ENCODE measurements at places on chromosomes 4 and X.

DNA sequence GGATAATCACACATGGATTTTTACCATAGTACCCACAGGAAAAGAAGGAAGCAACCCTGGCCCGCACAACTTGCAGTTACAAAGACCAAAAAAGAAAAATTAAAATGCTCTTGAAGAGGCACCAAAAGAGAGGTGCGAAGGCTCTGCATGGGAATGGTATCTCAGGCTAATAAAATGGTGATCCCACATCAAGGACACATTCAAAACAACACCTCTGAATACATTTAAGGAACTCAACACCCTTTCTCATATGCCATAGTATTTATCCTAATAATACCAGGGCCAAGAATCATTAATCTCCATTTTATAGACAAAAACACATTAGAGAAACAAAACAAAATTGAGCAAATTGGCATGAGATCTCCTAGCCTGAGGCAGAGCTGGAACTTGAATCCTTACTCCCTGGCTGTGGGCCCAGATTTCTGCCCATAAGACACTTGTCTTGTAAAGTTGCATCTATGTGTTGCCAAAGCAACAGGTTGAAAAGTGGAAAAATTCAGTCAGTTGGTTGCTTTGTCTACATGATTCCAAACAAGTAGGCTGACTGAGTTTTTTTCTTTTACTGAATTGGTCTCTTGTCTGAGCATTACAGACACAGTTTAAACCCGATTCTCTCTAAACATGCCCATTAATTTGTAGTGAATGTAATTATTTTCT, 33.5 kb downstream of the GUCY2F start:
- DNase-seq = no peak

DNA sequence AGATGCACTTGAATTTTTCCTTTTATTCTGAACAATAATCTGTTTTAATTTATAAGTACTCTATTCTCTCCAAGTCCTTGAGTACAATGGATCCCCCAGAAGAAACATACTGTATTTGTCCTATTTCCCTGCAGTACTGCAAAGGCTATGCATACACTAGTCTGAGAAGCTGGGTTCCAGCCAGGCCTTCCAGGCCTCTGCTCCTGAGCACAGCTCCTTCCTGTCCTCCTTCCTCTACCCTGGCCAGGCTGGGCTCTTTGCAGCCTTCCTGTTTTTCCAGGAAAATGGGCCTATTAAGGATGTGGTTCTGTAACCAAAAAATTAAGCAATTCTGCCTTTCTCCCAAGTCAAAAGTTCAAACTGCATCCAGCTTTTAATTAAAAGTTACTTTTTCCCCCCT, 68.0 kb upstream of the STIM2 start:
- no peak for DNase-seq

- DNase-seq = no peak
Measured at GRCh38 chr4:23814996-23815660, 74.7 kb downstream of the PPARGC1A start.

DNA sequence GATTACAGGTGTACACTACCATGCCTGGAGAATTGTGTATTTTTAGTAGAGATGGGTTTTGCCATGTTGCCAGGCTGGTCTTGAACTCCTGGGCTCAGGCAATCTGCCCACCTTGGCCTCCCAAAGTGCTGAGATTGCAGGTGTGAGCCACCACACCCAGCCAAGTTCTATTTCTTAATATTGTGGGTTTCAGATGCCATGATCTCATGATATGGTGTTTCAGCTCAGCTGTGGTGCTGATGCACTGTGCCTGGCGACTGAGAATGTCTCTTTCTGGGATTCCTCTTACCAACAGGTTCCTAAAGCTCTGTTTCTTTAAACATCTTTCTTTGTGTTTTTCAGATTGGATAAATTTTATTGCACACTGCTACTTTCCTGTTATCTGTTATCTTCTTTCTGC, 17.3 kb upstream of the NDUFC1 start:
- DNase-seq = peak; percentile 9

GRCh38 chr4:158461336-158461735, 60.3 kb upstream of the RXFP1 start:
- DNase-seq = no peak

GRCh38 chrX:1483843-1484637, 31.3 kb upstream of the ASMTL start:
- no peak for DNase-seq

DNA sequence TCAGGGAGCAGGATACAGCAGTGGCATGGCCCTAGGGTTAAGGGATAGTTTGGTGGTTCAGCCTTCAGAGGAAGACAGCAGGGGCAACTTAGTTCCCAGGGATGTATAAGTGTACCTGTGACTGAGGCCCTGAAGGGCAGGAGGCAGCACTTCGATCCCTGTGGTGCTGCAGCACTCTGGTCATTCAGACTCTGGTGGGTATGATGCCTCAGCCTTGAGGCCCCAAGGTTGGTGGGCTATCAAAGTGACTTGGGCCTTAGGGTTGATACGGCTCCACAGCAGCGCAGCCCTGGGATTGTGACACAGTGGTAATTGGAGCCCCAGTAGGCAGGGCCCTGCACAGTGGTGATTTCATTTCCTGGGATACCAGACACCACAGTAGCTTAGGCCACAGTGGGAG, 1703.1 kb downstream of the PCDH7 start:
- no peak for DNase-seq

- peak; percentile 29 for DNase-seq
Measured at GRCh38 chr4:101345596-101346350, 1.6 kb downstream of the PPP3CA start.

DNA sequence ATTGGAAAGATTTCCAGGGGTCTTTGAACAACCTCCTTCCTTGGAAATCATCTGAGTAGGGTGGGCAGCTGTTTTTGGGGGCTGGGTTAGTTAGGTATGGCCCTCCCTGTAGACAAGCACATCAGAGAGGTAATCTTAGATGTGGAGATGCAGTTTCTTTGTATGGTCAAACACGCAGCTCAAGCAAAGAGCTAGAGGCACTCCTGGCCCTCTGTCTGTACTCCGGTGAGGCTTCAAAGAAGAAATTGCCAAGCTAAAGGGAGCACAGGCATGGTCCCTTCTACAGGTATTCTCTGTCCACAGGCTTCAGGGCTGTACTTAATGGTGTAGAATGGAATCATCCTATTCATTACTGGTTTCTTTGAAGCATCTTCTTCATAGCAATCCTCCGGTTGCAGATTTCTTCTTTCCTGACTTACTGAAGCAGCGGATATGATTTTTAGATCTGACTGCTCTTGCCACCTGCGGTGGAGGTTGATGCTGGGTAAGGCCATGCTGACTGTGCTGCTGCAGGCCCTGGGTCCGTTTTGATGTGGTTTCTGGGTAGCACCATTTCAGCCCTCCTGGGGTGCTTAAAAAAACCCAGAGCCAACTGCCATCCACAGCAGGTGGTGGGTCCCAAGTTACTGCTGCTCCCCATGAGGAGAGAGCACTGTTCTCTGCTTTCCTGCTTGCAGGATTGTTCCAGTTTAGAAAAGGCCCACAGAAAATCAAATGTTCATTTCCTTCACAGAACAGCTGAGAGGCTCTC, 318.9 kb upstream of the GATB start:
- no peak for DNase-seq

- DNase-seq = no peak
Measured at GRCh38 chr4:32988165-32988811, 2268.1 kb downstream of the PCDH7 start.

DNA sequence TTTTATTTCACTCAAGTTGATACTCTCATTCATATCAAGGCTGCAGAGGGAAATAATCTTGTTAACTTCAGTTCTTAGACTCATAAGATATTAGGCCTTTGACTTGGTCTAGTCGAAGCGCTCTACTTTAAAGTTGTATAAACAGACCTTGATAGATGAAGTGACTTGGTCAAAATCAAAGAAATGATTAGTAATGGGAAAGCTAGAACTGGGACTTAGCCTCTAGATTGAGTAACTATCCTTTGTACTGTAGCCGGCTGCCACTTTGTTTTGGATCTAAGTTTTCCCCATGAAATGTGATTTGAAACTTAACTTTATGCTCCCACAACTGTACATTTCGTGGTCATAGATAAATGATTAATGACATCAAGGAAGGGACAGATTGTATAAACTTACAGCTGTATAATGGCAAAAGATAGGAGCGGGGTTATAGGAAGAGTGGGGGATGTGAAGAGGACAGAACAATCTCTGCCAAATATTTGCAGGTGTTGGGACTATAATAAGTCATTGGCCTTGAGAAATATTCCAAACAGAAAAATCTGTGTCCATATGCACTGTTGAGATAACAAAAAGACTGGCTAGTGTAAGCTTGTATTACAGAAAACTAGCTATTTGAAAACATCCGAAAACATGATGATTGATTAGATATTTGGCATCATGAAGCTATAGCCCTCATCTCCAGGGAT, 17.2 kb downstream of the MID2 start:
- no peak for DNase-seq

GRCh38 chr4:153465615-153466080, 512 bp upstream of the TMEM131L start:
- DNase-seq = peak; percentile 37

GRCh38 chr4:118139241-118139640, 105.0 kb downstream of the NDST3 start:
- no peak for DNase-seq

- no peak for DNase-seq
Measured at GRCh38 chr4:78622253-78622979, 70.8 kb downstream of the ANXA3 start.

DNA sequence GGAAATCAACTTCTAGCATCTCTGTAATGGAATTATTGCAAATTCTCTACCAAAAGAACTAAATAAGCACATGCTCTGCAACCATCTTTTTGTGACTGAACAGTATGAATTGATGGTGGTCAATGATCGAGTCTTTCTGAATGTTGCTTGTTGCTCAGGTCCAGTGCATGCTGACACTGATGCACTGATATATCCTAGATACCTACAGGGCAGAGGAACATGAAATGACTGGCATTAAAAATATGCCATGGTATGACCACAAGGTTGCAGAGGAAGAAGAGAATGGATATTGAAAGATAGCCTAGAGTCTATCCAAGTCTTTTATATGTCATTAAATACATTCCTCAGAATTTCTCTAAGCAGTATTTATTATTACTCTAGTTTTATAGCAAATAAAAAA, 692.8 kb upstream of the TENM3 start:
- DNase-seq = no peak

DNA sequence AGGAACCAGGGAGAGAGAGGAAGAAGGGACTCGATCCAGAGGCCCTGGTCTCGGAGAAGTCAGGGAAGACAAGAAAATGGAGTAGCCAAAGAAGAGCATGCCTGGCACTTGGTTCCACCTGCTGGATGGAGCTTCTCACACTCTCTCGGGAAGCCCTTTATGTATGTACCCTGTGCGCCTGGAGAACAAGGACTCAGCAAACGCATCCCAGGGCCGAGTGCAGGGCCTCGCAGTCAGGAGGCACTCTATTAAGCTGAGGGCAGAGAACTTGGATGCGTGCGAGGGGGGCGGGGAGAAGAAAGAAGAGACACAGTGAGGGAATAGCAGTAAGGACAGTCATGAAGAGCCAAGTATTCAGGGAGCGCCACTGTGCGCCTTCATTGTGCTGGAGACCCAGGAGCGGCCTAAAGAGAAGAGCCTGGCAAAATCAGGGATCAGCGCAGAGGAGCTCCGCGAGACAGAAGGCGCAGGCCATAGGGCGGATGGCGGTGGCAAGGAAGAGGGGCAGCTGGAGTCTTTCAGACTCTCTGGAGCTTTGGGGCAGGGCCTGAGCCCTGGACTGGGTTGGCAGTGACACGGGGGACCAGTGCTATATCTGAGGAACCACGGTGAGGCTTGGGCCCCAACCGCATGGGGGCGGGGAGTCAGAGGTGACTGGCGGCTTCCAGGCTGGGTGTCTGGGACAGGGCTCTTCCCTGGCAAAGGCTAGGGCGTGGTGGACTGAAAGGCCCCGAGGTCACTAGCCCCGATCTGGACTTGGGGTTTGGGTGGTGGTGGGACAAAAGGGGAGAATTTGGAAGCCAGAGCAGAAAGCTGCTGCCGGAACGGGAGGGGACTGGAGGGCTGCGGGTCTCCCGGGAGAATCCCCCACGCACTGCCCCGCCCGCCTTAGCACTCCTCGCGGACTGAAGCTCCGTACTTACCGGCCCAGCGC, 1.9 kb upstream of the SEPTIN6 start:
- no peak for DNase-seq

- no peak for DNase-seq
Measured at GRCh38 chr4:128516301-128516969, 228.8 kb upstream of the PGRMC2 start.

- no peak for DNase-seq
Measured at GRCh38 chr4:26576231-26576739, 7.6 kb upstream of the TBC1D19 start.

GRCh38 chr4:26887143-26887542, 26.5 kb downstream of the STIM2 start:
- DNase-seq = no peak

DNA sequence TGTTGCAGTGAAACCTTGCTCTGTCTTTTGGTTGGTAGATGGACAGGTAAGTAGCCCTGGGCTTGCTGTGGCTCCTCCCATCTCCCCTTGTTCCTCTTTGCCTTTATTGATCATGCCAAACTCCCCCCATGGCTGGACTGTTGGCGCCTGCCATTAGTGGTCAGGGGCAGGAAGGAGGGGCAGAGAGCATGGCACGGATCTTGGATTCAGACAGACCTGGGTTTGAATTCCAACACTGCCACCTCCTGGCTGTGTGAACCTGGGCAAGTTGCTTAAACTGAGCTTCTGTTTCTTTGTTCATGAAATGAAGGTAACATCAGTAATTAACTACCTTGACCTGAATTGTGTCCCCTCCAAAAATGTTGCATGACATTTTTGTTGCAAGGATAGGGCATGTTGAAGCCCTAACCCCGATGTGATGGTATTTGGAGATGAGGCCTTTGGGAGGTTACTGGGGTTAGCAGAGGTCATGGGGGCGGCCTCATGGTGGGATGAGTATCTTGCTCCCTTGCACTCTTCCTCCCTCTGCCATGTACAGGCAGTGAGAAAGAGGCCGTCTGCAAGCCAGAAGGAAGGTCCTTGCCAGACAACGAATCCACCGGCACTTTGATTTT, 6.0 kb downstream of the SLC2A9 start:
- DNase-seq = no peak

- no peak for DNase-seq
Measured at GRCh38 chr4:92679149-92679548, 375.4 kb downstream of the GRID2 start.

DNA sequence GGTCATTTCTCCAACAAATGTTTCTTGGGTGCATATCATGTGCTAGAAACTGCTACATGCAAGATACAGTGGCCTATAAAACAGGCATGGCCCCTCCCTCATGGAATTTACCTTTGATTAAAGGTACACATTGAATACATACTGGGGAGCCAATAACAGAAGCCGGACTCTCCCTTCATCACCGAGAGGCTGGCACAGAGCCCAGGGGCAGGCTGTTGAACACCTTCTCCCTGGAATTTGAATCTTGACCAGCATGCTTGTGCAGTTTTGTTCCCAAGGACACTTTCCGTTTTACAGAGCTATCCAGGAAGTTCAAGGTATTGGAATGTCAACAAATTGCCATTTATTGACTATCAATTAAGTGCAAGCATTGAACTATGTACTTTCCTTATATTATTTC, 33.2 kb downstream of the PPARGC1A start:
- no peak for DNase-seq

GRCh38 chr4:4521731-4522130, 20.1 kb downstream of the STX18 start:
- no peak for DNase-seq
